CD4-positive, alpha-beta T cell treated with Interleukin-15 for 1 hour (primary cell): ENCODE measurements at places on chromosomes 4 and X.

DNA sequence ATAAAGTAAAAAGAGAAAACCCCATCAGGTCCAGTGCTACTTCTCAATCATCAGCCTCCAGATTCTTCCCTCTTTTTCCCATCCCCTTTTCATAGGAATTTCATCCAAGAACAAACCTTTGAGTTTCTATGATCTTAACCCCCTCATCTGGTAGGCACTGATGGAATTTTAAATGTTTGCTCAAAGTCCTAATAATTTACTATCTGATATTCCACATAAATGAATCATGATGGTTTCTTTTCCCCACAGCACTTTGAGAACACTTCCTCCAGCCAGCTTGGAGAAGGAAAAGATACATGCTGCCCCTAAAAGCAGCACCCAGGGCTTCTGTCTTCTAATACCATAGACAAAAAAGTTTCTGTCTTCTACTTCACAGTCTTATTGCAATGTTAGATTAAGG lies 19.4 kb upstream of the KLHL8 start:
- no peak for DNase-seq

GRCh38 chr4:115126491-115126890 lies 13.1 kb upstream of the NDST4 start:
- DNase-seq = no peak

DNA sequence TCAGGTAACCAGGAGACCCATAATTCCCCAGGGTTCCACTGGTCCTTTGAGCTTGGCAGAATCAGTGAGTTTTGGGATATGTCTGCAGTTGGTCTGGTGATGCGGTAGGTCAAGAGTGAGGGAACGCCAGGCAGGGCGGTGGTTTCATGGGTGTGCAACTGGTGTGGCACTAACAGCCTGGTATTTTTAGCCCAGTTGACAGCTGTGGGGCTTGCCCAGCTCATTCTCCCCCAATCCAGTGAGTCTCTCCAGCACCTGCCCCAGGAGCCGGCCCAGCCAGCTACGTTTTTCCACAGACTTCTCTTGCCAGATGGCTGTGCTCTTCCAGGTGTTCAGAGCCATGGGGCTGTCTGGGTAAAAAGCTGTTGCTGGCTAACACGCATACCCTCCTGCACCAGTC lies 1019.9 kb downstream of the CCSER1 start:
- no peak for DNase-seq

GRCh38 chr4:124025428-124025827 lies 628.8 kb downstream of the SPRY1 start:
- no peak for DNase-seq

DNA sequence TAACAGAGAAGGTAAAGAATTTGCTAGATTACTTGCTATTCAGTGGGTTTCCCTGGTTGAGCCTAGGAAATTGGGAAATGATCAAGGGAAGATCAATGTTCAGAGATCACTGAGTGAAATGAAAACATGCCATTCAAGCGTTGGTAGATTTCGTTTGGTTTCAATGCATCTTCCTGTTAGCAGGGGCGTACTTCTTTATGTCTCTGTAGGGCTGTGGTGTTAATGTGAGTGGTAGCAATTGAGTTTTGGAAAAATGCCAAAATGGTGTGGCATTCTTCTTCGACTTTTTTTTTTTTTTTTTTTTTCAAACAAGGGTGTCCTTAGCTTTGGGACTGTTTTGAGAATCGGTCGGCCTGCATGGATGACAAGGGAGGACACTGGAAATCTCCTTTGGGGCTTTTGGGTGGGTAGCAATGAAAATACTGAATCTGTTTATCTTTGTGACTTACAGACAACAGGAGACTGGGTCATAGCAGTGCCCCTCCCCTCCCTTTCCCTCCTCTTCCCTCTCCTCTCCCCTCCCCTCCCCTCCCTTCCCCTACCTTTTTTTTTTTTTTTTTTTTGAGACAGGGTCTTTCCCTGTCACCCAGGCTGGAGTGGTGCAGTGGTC lies 50.4 kb downstream of the SPRY1 start:
- no peak for DNase-seq

DNA sequence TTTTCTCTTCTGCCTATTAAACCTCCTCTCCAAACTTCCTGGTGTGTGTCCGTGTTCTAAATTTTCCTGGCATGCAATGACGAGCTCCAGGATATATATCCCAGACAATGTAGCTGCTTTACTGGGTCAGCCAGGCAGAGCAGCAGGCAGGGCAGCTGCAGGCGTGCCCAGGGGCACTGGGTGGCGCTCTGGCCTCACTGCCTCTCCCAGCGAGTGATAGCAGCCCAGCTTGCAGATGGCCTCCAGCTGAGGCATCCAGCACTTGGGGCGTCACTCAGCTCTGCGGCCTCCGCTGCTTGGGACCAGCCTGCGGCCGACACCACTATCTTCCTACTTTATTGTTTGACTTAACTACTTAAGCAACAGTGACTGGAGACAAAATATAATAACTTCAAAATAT lies 23.0 kb upstream of the UBA6 start:
- no peak for DNase-seq

DNA sequence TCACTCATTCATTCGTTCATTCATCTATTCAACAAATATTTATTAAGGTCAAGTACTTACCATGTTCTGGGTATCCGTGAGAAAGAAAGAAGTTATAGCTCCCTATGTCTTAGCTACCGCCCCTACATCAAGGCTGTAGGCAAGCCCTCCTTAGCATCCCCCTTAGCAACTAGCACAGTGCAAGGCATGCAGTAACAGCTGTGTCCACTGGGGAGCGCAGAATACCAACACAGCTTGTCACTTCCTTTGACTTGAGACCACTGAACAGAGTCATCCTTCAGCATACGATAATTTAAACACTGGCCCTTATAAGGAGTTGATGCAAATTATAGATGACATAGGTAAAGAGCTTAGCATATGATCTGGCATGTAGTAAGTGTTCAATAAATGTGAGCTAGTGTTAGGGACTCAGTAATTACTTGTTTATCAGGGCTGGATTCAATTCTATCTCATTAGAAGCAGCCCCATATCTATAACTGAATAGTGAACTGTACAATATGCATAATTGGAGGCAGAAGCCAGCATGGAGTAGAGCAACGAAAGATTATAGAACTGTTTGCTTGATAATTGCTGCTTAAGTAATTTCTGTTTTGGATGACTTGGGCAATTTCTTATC lies 8.7 kb downstream of the KIAA1210 start:
- DNase-seq = peak; percentile 31

DNA sequence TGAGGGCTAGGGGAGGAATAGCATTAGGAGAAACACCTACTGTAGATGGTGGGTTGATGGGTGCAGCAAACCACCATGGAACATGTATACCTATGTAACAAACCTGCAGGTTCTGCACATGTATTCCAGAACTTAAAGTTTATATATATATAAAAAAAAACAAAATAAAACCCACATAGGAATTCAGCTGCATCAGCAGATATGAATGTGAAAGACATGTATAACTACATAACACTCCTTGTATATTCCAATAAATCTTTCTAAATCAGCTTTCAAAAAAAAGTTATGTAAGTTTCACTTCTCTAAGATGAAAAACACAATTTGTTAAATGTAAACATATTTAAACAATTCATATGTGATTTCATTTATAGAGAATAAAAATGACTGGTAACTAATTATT lies 6.0 kb downstream of the GC start:
- no peak for DNase-seq

GRCh38 chrX:74500555-74500954 lies 79.3 kb downstream of the SLC16A2 start:
- no peak for DNase-seq

DNA sequence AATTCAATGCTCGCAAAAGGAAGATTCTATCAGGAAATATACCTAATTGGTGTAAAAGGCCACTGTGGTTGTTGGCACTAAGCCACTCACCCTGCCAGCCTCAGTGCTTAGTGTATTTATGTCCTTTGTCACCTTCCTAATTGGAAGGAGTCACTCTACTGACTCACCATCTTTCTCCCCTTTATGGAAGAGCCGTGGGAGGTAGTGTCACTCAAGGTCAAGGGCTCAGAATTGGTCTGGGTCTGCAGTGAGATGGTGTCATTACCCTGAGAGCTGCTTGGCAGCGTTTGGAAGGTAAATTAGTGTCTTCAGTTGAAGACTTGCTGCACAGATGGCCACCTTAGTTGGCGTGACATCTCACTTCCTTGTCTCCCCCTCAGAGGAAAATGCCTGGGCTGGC lies 41.7 kb upstream of the CDKN2AIP start:
- DNase-seq = no peak

GRCh38 chr4:103193457-103193856 lies 4.7 kb downstream of the CENPE start:
- no peak for DNase-seq
